ENCODE measurements at places on chromosomes 1 and 21.

DNA sequence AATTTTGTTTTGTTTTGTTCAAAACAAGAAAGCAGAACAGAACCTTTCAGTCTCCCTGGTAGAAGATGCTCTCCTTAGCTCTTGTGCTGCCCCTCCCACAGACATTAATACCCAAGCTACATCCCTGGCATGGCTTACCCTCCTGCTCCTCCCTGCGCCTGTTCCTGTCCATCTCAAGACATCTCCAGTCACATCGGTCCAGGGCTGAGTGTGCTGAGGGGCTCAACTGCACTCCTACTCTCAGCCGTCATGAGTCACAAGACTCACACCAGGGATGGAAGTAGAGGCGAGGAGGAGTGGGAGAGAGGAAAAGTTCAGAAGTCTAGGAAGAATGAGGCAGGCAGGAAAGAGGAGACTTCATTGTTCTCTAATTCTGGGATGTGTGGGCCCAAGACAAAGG is 9.2 kb upstream of the TACSTD2 start:
- DNase-seq: no peak

DNA sequence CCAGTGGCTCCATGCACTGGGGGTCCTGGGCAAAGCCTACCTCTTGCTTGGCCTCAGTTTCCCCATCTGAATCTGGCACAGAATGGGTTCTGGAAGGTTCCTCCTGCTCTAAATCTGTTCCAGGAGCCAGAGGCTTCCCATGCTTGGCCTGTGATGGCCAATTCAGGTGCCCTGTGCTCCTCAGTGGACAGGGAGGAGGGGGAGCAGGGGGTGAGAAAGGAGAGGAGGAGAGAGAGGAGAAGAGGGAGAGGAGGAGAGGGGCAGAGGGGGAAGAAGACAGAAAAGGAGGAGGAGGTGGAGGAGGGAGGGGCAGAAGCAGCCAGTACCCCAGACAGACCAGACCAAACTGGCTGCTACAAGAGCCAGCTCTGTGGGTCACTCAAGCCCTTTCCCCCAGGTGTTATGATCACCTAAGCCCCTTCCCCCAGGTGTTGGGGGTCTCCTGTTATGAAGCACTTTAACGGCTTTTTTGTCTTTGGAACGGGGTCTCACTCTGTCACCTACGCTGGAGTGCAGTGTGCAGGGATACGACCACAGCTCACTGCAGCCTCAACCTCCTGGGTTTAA is 43.7 kb downstream of the TRIM11 start:
- DNase-seq: no peak

GRCh38 chr1:89951766-89952604 is 42.9 kb upstream of the ZNF326 start:
- no peak for DNase-seq

DNA sequence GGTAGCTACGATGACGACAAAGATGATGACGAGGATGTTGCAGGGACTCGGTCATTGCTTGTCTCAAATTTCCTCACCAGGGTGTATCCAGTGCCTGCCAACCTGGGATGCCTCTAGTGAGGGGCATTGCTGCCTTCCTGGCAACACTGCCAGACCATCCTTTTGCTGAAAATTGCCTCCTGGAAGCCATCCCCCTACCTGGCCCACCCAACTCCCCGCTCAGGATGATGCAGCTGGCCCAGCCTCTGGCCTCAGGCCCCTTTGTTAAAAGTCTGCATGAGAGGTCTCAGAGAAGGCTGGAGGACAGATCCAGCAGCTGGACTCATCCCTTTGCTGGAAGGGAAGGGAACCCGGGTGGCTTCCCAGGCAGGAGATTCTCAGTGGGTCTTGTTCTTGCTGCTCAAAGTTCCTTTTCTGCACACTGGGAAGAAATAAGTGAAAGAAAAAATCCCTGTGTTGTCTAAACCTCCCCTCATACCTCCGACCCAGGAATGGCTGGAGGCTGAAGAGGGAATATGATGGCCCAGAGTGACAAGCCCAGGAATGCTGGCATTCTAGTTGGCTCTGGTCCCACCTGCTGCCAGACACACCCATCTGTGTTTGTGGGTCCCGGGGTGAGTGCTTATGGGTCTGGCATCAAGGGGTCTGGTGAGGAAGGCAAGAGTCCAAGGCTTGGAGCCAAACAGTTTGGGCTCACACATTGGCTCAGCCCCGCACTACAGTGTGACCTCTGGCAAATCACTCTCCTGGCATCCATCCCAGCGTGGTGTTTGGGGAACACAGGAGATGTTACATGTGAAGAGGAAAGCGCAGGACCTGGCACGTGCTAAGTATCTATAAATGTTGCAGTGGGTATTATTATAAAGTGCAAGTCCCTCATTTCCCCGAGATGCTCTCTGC is 6.7 kb upstream of the FNDC5 start:
- peak; percentile 90 for DNase-seq

DNA sequence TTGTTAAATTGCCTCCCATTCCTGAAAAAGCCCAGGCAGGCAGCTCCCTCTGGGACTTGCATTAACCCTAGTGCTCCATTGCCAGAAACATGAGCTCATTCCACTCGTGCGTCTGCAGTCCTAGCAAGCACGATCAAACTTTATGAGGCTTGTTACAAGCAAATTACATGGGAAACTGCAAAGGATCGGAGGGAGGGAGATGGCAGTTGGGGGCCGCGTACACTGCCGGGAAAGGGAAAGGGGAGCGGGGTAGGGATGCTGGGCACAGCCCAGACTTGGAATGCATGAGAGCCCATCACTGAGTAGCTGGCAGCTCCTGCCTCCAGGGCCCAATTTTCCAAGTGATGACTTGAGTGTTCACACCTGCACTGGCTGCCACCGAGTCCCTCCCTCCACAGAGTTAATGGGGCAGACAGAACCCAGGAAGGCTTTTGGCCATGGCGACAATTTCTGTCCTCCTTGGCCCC is 169.9 kb downstream of the BRINP2 start:
- DNase-seq: no peak

DNA sequence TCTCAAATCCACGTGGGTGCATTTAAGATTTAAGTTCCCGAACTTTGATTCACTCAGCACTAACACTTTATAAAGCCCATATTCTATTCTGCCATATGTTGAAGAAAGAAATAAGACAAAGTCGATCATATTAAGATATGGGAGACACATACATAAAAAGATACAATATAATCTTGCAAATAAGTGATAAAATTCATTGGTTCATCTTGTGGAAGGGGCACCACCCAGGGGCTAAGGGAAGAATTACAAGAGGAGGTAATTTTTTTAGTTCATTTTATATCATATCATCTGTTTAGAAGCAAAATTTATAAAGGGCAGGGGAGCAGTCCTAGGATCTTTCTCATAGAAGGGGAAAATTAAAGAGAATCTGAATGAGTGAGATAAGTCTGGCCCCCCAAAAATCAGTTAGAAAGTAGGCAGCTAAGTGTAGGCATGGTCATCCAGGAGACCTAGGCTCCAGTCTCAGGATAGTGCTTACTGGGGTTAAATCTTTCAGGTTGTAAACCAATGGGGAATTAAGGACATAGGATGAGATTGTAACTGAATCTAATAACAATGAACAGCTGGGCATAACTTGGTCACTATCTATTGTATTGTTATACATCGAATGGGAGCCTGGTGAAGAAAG is 124.2 kb upstream of the L1TD1 start:
- DNase-seq: no peak

GRCh38 chr1:168786476-168787330 is 57.7 kb upstream of the DPT start:
- no peak for DNase-seq

DNA sequence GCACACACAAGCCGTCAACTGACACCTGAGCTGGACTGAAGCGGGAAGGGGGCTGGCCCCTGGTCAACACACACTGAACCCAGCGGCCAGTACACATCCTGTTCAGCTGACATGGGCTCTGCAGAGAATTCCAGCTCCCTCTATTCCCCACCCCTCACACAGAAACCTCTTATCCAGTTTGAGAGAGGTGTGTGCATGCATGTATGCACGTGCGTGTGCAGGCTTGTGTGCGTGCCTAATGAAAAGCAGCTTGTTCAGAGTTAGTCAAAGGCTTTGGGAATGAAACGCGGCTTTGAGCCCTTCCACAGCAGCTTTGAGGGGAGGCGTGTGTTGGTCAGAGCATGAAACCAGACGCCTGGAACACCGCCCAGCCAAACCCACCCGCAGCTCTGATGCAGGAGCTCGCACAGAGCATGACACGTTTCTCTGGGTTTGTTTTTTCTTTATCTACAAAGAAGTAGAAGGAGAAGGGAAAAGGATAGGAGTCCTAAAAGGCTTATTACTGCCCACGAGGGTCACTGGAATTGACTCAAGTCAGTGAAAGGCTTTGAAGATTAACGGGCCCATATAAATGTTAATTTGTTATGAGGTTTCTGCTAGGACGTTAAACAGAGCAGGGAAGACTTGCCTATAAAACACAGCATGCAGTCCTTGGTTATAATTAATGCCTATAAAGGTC is 184.2 kb downstream of the ETS2 start:
- peak; percentile 99 for DNase-seq

- no peak for DNase-seq
Observed at GRCh38 chr1:197961449-197961848, 44.3 kb downstream of the LHX9 start.

- no peak for DNase-seq
Observed at GRCh38 chr1:219573960-219574359, 38.9 kb downstream of the ZC3H11B start.

Measured in NCI-H1092 treated with DMSO at 0.1 percent for 48 hours (cell line).